ENCODE measurements at places on chromosomes 5 and 9.

DNA sequence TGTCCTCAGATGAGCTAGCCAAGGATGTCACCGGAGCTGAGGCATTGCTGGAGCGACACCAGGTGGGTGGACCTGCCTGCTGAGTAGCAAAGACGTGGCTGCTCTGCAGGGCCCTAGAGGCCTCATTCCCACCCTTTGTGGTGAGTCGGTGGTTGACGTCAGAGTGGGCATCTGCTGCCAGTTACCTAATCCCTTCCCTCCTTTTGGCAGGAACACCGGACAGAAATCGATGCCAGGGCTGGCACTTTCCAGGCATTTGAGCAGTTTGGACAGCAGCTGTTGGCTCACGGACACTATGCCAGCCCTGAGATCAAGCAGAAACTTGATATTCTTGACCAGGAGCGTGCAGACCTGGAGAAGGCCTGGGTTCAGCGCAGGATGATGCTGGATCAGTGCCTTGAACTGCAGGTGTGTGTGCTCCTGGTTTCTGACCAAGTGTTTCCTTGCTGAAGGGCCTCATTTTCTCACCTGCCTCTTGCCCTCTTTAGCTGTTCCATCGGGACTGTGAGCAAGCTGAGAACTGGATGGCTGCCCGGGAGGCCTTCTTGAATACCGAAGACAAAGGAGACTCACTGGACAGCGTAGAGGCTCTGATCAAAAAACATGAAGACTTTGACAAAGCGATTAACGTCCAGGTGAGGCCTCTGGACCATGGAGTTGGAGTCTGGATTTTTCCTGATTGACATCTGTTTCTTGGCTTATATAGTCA is 48.9 kb downstream of the DYNC2I2 start:
- DNase-seq, result no peak

- DNase-seq, result no peak
Measured at GRCh38 chr5:59081693-59082092, 498.8 kb downstream of the RAB3C start.

DNA sequence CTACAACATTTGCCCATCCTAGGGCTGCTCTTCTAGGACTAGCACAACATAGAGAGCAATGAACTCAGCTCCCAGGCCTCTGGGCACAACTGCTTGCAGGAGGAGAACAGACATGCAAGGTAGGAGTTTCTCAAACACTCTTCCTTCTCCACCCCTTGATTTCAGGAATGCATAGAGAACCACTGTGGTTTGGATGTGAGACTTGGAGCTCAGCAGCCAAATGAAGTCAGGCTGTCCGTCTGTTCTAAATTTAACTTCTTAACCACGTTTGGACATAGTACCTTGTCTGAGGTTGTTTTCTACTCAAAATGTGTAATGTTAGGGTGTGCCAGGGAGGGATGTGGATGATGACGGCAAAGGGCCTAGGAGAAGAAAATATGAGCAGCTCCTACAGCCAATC is 515.1 kb upstream of the TNC start:
- DNase-seq, result no peak

- DNase-seq, result no peak
Measured at GRCh38 chr5:111353035-111353434, 128.9 kb downstream of the CAMK4 start.

DNA sequence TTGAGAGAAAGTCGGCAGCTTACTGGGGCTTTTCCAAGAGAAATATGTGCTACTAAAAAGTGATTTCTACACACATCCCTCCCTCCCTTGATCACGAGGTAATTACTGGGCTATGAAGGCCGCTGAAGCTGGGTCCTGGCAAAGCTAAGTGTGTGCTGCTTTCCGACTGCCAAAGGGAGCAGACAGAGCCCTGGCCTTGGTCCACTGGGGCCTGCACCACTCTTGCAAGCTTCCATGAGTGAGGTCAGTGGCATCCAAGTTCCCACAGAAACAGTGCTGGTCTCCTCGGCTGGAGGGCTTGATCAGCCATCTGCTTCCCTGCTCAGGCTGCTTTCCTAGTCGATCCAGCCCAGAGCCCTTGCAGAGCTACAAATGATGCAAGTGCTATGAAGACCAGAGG is 154.8 kb upstream of the LHFPL2 start:
- DNase-seq, result no peak

GRCh38 chr5:87452837-87453236 is 40.1 kb upstream of the CCNH start:
- no peak for DNase-seq
